ENCODE measurements at places on chromosomes 4 and X. TPM values are rescaled to one million over a fixed set of nuclear protein-coding genes. Genes with fewer than 3 reads are reported as not detected.

- DNase-seq = peak; percentile 55
Observed at GRCh38 chr4:155772459-155773195, 13.8 kb downstream of the GUCY1B1 start.

GRCh38 chrX:26109142-26109541 lies 29.0 kb upstream of the MAGEB18 start:
- no peak for DNase-seq

GRCh38 chr4:139629436-139630125 lies 36.0 kb upstream of the MGST2 start:
- no peak for DNase-seq

DNA sequence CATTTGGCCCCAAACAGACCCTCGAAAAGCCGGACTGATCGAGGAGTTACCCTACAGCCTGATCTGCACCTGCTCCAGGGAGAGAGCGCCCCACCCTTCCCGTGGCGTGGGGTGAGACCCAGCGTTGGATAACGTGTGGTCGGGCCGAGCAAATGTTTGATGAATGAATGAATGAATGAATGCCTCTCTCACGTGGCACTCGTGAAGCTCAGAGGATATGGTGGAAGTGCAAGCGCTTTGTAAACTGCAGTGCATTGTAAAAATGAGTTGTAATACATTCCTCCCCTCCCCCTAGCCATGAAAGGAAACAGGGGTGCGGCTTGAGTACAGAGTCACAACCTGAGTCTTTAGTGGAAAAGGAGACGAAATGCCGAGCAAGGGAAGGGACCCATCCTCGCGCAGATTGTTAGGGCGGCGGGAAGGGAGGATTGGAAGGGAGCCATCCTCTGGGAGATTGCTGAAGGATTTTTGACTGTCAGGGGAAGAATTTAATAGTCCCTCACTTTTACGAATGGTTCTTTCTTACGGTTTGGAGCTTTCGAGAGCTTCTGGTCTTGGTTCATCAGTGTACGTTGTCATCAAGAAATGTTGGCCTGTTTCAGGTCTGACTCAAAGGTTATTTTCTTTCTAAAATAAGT lies 772 bp upstream of the FBXW7 start:
- DNase-seq = peak; percentile 64

- peak; percentile 54 for DNase-seq
Observed at GRCh38 chrX:15854080-15854655, 445 bp downstream of the AP1S2 start.

- no peak for DNase-seq
Observed at GRCh38 chr4:169089004-169089403, 78.9 kb upstream of the CBR4 start.

DNA sequence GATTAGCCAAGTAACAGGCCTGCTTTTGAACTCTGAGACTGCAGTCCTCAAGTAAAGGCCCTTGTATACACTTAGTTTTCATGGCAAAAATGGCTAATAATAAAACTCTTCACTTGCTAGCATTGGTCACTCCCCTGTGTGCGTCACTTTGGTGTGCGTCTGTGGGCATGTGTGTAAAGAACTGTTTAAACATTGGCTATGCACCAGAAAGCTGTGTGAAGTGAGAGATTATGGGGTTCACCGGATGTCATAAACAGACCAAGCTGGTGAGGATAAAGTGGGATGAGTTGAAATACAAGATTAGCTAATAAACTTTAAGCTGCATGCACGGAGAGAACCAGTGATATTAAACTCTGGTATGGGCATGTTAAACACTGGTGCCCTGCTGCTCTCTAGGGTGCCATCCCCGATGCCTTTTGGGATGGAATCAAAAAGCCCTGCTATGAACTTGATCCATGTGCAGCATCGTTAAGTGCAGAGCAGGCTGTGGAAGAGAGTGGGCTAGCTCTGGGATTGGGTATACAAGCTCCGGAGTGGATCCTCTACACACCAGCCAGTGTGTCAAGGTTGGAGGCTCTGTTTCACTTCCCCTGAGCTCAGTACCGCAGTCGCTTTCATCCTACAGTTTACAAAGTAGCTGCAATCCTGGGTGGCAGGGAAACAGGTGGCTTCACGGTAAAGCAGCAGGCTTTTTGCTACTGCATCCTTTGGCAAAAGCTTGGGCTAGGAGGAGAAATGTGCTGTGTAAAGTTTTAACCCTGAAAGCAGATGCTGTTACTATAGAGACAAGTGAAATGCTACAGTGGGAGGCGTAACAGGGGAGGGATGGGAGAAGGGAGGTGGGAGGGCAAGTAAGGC lies 108.3 kb upstream of the SLC4A4 start:
- DNase-seq = peak; percentile 59

DNA sequence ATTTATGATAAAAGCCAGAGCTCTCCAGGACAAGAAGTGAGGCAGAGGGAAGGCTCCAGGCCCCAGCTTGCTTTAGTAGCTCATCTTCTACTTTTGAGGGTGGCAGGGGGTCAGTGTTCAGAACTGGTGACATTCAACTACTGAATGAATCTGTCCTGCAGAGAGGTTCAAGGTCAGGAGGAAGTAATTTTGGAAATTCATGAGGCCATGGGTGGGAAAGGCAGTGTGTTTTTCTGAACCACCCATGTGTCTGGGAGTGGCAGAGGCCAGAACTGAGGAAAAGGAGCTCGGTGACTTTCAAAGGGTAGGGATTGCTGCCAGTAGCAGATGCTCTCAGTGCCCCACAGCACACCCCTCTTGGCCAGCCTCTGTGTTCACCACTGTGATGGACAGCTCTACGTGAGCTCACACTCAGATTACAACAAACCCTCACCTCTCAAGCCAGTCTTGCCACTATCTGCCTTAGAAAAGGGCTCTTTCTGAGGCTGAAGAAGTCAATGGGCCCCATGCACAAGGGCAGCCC lies 571.2 kb downstream of the RAB28 start:
- DNase-seq = no peak

- peak; percentile 81 for DNase-seq
Observed at GRCh38 chr4:40953283-40954087, 203.7 kb downstream of the NSUN7 start.

DNA sequence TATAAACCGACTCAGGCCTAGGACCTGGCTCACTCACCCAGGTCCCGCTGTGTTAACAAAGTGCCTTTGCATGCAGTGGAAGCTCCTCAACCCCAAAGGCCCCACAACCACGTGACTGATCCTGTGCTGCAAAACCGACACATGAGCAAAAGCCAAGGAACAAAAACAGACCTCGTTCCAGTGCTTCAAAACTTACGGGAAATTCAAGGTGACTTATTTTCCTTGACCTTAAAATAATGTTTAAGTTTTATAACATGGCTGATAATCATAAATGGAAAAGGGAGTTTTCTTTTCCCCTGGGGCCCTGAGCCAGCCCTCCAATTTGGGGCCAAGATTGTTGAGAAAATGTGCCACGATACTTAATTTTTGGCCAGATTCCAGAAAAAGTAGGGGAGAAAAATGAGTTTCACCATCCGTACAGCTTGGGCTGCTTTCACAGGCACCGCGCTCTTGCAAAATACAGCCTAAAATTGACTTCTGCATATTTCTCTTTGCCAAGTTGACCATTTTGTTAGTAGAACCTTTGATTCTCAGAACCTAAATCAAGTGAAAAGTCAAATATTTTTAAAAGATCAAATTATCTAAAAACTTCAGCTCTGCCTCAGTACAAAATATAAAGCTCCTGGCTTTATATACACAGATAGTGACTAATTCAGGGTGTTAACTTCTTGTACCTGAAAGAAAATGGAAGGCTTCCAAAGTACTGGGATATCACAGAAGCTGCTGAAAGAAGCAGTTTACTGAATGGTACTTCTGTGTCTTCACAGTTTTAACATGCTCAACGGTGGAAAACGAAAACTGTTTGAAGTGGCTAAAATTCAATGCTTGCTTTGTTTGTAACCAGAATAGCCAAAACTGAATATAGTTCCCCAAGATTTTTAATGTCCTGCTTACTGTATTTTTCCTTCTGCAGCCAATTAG lies 93.8 kb downstream of the APBB2 start:
- peak; percentile 92 for DNase-seq

GRCh38 chr4:40403081-40403480 lies 67.9 kb downstream of the CHRNA9 start:
- DNase-seq = peak; percentile 64

GRCh38 chr4:122889726-122890125 lies 32.7 kb downstream of the NUDT6 start:
- DNase-seq = no peak

- no peak for DNase-seq
Observed at GRCh38 chr4:31917334-31917733, 1197.2 kb downstream of the PCDH7 start.

DNA sequence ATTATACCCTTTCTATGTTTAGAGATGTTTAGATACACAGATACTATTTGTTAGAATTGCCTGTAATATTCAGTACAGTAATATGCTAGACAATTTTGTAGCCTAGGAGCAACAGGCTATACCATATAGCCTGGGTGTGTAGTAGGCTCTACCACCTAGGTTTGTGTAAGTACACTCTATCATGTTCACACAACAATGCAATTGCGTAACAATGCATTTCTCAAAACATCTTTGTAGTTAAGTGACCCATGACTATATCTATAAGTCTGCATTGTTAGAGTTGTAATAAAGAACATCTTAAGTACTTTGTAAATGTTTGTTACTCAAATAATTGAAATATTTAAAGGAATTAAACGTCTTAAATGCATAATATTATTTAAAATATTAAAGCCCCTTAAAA lies 379.3 kb downstream of the PPP3CA start:
- DNase-seq = no peak

- no peak for DNase-seq
Observed at GRCh38 chrX:129525896-129526295, 2.6 kb upstream of the SMARCA1 start.

GRCh38 chr4:38097818-38098217 lies 137.6 kb downstream of the PTTG2 start:
- no peak for DNase-seq

GRCh38 chrX:140815868-140816267 lies 106.3 kb downstream of the LINC00632 start:
- DNase-seq = peak; percentile 35

GRCh38 chr4:16233569-16234177 lies 7.4 kb upstream of the TAPT1 start:
- no peak for DNase-seq

DNA sequence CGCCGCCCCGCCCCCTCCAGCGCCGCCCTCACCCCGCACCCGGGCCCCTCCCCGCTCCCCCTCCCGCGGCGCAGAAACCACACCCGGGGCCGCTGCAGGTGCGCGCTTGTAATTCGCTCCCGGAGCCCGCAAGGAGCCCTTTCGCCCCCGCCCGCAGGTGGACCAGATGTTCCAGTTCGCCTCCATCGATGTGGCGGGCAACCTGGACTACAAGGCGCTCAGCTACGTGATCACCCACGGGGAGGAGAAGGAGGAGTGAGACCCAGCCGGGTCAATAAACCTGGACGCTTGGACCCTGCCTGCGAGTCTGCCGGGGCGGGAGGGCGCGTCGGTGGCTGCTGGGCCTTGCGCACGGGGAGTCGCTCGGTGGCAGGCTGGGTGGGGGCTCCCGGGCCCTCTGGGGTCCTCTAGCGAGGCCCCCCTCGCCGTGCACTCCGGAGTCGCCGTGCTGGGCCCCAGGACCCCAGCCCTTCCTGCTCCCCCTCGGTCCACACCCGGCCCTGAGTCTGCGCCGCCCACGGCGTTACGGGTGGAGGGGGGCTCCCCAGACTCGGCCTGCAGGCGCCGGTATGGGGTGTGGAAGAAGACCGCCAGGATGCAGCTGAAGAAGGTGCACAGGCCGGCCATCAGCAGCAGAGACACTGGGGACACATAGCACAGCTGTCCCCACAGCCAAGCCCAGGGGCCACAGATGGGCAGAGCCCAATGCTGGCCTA lies 7.1 kb downstream of the SLC49A3 start:
- DNase-seq = no peak

GRCh38 chr4:68963374-68963773 lies 11.8 kb upstream of the UGT2A3 start:
- no peak for DNase-seq

- no peak for DNase-seq
Observed at GRCh38 chr4:150018257-150018656, 60.0 kb upstream of the DCLK2 start.

- DNase-seq = no peak
Observed at GRCh38 chrX:50497114-50497513, 26.5 kb upstream of the DGKK start.

- no peak for DNase-seq
Observed at GRCh38 chrX:1172496-1172895, 40.0 kb downstream of the CRLF2 start.

- DNase-seq = no peak
Observed at GRCh38 chr4:7160439-7160838, 31.9 kb upstream of the SORCS2 start.

DNA sequence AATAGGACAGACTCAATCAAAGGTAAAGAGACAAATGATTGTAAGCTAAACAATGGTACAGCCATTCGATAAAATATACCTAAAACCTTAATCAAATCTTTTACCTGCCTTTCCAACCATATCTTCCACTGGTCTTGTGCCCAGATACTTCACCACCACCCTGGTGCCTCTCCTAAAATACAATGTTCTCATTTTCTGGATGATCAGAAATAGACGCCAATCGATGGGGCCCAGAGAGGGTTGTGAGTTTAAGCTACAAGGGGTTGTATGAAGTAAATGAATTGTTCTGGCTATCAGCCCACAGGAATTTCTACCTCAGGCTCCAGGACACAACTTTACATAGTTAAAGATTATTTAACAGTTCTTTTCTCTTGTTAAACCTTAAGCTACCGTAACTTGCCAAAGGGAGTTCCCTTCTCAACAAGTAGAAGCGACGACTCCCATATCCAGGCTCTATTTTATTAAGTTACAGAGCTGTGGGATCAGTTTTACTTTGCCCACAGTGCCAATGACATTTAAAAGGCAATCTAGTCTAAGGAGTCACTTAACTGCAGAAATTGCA lies 99.1 kb downstream of the CHRNA9 start:
- DNase-seq = no peak

- no peak for DNase-seq
Observed at GRCh38 chrX:112668476-112669409, 11.0 kb downstream of the LHFPL1 start.

DNA sequence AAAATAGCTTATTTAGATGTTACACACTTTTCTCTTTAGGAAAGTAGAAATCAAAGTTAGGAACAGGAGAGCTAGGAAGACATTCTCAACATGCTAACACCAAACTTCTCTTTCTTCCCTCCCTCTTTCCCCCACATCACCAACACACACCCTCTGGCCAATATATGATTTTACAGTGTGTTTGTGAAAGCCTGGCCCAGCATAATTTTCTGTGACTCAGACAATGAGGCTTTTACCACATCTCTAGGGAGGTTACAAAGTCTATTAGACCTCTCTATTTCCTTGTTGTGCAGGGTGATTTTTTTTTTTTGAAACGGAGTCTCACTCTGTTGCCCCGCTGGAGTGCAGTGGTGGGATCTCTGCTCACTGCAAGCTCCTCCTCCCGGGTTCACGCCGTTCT lies 189.9 kb downstream of the AASDH start:
- no peak for DNase-seq

- peak; percentile 22 for DNase-seq
Observed at GRCh38 chr4:74675673-74676279, 118.5 kb downstream of the BTC start.

- DNase-seq = no peak
Observed at GRCh38 chr4:41058426-41058825, 155.9 kb downstream of the APBB2 start.

Gene KLHL4
- 4.7 TPM for total RNA-seq

Gene KIAA1210
- total RNA-seq = not detected

Gene OPRPN
- not detected for total RNA-seq

Gene SLC4A4
- total RNA-seq = 78.6 TPM

Gene RASL11B
- total RNA-seq = 5.7 TPM

Gene CLDN34
- 0.34 TPM for total RNA-seq

Gene RPS6KA6
- 7.1 TPM for total RNA-seq

Gene PCDH19
- total RNA-seq = 0.97 TPM

Gene CNKSR2
- 3.4 TPM for total RNA-seq

Gene GPRIN3
- total RNA-seq = 5.4 TPM

Gene ZNF280C
- total RNA-seq = 3.4 TPM

Gene SLITRK4
- total RNA-seq = 0.52 TPM

Gene RHOH
- total RNA-seq = 8.3 TPM
